Gastroesophageal sphincter (tissue), 4 donors: ENCODE measurements at places on chromosomes 16 and 17. TPM values are rescaled to one million over a fixed set of nuclear protein-coding genes. Genes with fewer than 3 reads are reported as not detected.

The EVI2B gene
- 12.7 TPM for total RNA-seq

The CREBBP gene
- 45.9 TPM for total RNA-seq

The GAS2L2 gene
- total RNA-seq = not detected

The RNF112 gene
- total RNA-seq = 3.7 TPM

The CHD9NB gene
- not detected for total RNA-seq

The THOC6 gene
- 25.3 TPM for total RNA-seq

The SLFN12 gene
- 5.9 TPM for total RNA-seq

The KCTD19 gene
- 0.13 TPM for total RNA-seq

The CIITA gene
- total RNA-seq = 26.5 TPM

The PRR35 gene
- not detected for total RNA-seq

The CES4A gene
- 6.1 TPM for total RNA-seq

The CDRT15 gene
- total RNA-seq = not detected

The KRT20 gene
- not detected for total RNA-seq

The MED9 gene
- total RNA-seq = 14.3 TPM

The EVPLL gene
- not detected for total RNA-seq

The FOXN1 gene
- total RNA-seq = not detected

The HNF1B gene
- total RNA-seq = not detected

The BAIAP2 gene
- total RNA-seq = 35.3 TPM

The C1QTNF8 gene
- not detected for total RNA-seq

The PVALEF gene
- total RNA-seq = not detected

The DOK4 gene
- total RNA-seq = 26.7 TPM

The ZPBP2 gene
- not detected for total RNA-seq

The MEIOC gene
- not detected for total RNA-seq

The XAF1 gene
- 40.9 TPM for total RNA-seq

The SRL gene
- total RNA-seq = 1.5 TPM
